ENCODE measurements at places on chromosomes 2 and 18. TPM values are rescaled to one million over a fixed set of nuclear protein-coding genes. Genes with fewer than 3 reads are reported as not detected.

The TMEFF2 gene
- 3.0 TPM for total RNA-seq

The CD226 gene
- 0.85 TPM for total RNA-seq

The DLGAP1 gene
- 0.14 TPM for total RNA-seq

The POTEJ gene
- not detected for total RNA-seq

The MEP1B gene
- not detected for total RNA-seq

The MC2R gene
- total RNA-seq: not detected

The HAUS1 gene
- total RNA-seq: 21.1 TPM

The SERPINE2 gene
- 786 TPM for total RNA-seq

The SPP2 gene
- not detected for total RNA-seq

The PDE1A gene
- 42.4 TPM for total RNA-seq

The LINC00305 gene
- not detected for total RNA-seq

The GALNT5 gene
- total RNA-seq: 26.9 TPM

The KATNAL2 gene
- 3.6 TPM for total RNA-seq

The LRRTM1 gene
- total RNA-seq: not detected

The SPEG gene
- 3.7 TPM for total RNA-seq

The TMEM169 gene
- total RNA-seq: 0.09 TPM

The PLCL1 gene
- total RNA-seq: 1.1 TPM

The TMEM163 gene
- total RNA-seq: not detected

The PIEZO2 gene
- total RNA-seq: 97.7 TPM

The PLEK gene
- 1.1 TPM for total RNA-seq

The SIX3 gene
- total RNA-seq: not detected

The CFAP210 gene
- not detected for total RNA-seq

The NPPC gene
- 0.28 TPM for total RNA-seq

The ANKRD53 gene
- total RNA-seq: 0.37 TPM

The DES gene
- total RNA-seq: 3.7 TPM

The CCDC74A gene
- 11.5 TPM for total RNA-seq

The DUSP19 gene
- total RNA-seq: 3.8 TPM

The AOX1 gene
- total RNA-seq: 23.2 TPM

The KLHL29 gene
- 3.4 TPM for total RNA-seq

The BCL11A gene
- 0.14 TPM for total RNA-seq

The SULT1C4 gene
- total RNA-seq: not detected

The IL37 gene
- not detected for total RNA-seq

The ZSWIM2 gene
- 0.09 TPM for total RNA-seq

The MARCHF4 gene
- total RNA-seq: 0.28 TPM

Data from smooth muscle cell of bladder (primary cell).